ENCODE measurements at places on chromosomes 3 and 15.

- DNase-seq: no peak
Observed at GRCh38 chr3:62084558-62084957, 288.8 kb downstream of the FEZF2 start.

GRCh38 chr3:24315971-24316370, 178.7 kb downstream of the THRB start:
- DNase-seq: no peak

- DNase-seq: no peak
Observed at GRCh38 chr15:99718421-99718820, 14.8 kb downstream of the LYSMD4 start.

DNA sequence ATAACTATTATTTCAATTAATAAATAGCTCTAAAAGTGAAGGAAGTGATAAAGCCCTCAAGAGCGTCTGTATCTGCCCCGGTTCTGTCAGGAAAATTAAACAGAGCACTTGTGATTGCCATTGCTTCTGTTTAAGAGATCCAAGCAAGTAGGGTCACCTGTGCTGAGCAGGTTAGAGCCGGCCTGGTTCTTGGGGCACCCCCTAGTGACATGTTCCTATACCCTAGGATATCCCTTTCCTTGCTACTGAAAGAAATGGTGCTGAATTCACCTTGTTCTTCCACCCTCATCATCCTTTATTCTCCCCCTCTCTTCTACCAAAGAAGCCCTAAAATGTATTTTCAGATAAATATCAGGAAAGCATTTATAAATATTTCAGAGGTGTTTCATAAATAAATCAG, 323.5 kb downstream of the RORA start:
- DNase-seq: no peak

DNA sequence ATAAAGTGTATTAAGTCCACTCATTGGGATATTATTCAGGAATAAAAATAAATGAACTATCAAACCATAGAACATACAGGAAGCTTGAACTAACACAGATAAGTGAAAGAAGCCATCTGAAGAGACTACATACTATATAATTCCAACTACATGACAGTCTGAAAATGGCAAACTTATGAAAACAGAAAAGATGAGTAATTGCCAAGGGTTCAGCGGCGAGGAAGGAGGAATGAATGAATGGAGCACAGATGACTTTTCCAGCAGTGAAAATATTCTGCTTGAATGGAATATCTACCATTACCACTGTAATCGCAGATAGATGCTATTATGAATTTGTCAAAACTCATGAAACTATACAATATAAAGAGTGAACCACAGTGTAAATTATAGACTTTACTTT, 79.7 kb downstream of the PEAK1 start:
- DNase-seq: no peak

DNA sequence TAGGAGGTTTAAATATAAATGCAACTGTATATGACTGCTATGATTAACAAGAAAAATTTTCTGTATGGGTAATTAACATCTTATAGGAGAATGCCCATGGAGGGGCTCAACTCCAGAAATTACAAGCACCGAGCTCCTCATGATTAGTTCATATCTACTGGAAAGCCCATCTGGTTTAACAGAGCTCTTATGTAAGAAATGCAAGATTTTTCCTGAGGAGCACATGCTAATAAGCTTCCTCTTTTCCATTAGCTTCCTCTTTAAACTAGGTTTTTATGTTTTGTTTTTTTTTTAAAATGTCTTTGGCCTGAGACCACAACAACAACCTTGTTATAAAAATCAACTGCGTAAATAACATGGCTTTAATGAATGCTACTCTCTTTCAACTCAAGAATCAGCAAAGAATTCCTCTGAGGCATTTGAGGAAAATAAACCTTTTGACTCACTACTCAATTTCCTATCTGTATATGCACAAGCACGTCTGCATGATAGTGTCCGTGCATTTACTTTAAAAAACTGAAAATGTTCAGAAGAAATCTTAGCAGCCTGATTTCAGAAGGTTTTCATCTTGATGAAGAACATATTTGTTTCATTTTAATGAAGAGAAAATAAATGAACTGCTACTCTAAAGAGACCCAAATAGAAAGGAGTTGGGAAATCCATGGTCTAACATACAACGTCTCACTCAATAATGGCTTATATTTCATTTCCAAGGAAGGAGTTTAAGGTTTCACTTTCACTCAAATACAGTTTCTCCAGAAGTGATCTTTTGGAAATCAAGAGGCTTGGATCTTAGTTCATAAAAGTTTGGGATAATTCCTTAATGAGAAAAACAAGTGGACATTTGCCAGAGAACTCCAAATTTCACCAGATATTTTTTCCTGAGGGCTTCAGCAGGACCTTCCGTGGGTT, 180.8 kb downstream of the KCNAB1 start:
- no peak for DNase-seq

DNA sequence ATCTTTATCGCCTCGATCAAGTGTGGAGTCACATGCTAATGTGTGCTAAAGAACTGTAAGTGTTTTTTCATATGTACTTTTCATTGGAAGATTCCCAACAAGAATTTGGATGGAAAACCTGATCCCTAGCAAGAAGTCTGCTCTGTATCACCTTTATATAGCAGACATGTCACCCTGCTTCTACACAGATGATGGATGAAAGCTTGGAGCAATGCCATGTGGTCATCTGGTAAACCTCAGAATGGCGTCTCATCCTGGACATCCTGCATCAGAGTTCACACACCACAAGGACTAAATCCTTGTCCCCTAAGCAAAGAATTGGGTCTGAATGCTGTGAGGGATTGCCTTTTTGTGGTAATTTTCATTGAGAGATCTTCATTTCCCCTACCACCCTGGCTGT, 42.1 kb upstream of the CTDSPL start:
- no peak for DNase-seq

- DNase-seq: peak; percentile 32
Observed at GRCh38 chr3:73556520-73557372, 68.0 kb downstream of the PDZRN3 start.

DNA sequence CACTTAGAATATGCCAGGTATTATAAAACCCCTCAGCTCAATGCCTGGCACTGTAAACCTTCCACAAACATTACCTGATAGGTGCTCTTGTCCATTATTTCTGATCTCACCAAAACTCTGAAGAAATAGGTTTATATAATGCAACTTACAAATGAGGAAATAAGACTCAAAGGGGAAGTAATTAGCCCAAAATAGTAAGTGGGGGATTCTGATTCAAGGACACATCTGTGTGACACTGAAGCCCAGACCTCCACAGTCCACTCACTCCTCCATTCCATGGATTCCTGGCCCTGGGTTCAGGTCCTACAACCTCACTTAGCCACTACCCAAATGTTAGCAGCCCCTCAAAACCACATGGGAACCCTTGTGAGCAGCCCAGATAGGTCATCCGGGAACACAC, 49.9 kb downstream of the TRANK1 start:
- DNase-seq: no peak

GRCh38 chr3:163218336-163218735, 1721.7 kb downstream of the OTOL1 start:
- DNase-seq: no peak

- DNase-seq: no peak
Observed at GRCh38 chr3:3627114-3627513, 172.1 kb upstream of the LRRN1 start.

DNA sequence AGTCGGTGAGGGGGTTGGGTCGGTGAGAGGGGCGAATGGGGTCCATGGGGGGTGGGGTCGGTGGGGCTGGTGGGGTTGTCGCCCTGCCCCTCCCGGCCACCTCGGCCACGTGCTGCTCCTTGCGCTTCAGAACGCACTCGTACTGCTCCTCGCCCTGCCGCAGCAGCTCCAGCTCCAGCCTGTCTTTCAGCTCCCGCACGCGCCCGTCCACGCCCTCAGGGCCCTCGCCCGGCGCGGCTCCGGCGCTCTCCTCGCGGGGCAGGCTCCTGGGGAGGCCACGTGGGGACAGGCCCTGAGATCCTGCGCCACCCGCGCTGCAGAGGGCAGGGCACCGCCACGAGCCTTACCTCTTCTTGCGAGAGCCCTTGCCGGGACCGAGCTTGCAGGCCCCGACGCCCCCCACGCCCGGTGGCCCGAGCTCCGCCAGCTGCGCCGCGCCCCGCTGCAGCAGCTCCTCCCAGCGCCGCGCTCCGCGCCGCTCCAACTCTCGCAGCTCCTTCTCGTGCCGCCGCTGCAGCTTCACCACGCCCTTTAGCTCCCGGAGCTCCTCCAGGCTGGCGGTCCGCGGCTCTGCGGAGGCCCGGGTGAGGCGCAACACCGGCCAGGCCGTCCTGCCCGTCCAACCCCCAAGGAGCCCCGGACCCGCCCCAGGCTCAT, 8.2 kb upstream of the ANKRD63 start:
- no peak for DNase-seq

DNA sequence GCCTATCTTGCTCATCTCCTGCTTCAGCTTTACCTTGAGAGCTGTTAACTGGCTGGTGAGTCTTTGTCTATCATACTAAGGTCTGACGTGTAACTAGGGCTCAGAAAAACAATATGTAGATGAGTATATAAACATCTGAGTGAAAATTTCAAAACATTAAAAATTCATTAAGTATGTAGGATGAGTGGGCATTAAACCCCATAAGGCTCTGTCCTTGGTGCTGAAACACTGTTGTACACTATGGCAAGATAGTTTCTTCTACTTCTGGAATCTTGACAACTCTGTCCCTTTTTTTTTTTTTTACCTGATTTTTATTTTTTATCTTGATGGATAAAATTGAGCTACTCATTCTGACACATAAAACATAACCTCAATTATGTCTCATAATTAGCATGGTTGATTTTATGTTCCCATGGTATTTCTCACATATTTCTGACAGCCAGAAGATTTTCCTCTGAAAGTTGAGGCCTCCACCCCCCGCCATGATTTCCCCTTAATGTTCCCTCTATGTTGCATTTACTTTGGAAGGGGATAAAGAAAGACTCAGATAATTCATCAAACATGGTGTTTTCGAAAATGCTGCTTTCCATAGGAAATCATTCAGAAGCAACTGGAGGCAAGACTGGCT, 54.3 kb downstream of the DGKG start:
- no peak for DNase-seq

DNA sequence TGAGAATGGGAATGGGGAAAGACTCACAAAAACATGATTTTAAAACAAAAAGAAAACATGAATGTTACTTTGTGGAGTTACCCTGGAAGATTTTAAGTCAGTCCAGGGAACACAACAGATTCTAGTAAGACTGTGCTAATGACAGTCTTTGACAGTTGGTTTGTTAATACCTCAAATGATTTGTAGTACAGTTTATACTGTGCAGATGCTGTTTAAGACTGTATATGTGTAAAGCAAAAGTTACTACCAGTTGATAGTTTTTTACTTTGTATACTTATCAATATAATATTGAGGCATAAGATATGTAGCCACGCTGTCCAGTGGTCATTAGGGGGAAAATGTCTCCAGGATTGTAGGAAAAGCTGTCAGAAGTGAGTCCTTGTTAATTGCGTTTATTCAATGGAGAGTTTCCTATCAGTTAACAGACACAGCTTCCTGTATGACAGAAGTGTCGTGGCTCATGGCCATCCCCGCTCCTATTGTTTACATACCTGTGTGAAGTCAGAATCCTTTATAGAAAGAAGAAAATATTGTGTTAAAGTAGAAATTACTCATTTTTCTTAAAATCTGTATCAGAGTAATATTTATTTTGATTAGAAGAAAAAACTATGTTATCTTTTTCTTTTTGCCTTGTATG, 36.0 kb downstream of the NKIRAS1 start:
- DNase-seq: no peak

DNA sequence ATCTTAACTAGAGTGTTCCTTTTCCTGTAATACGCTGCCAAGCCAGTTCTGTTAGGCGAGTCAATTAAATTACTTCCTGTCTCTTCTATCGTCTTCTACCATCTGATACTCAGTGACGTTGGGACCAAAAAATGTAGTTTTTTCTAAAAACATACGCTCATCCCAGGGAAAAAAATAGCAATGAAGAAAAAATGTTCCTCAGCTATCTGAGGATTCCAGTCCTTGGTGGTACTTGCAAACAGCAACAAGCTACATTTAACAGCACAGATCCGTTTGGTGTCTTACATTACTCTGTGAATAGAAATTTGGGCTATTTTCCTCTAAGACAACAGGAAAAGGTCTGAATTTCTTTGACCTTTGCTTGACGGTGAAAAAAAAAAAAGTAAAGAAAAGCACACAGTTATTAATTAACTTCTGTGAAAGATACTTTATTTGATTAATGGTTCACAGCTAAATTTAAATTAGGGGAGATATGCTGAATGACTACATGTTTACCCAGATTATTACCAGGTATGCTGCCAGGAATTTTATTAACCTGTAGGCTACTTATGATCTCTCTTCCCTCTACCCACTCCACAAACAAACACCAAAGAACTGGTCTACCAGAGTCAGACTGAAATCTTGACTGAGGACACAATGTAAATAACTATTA, 254.4 kb upstream of the ZPLD1 start:
- DNase-seq: peak; percentile 77

GRCh38 chr3:133840767-133841166, 35.2 kb downstream of the SRPRB start:
- no peak for DNase-seq

GRCh38 chr15:40243126-40243810, 4.4 kb downstream of the PAK6 start:
- no peak for DNase-seq

GRCh38 chr15:45187894-45188830, at the start of gene SHF:
Gene SHF, minus strand, starts transcription at chr15:45187966. Its CDS starts 15 bp downstream, at chr15:45187951.
- DNase-seq: no peak

Data from skeletal muscle cell (primary cell).